ENCODE measurements at places on chromosomes 2 and 18.

DNA sequence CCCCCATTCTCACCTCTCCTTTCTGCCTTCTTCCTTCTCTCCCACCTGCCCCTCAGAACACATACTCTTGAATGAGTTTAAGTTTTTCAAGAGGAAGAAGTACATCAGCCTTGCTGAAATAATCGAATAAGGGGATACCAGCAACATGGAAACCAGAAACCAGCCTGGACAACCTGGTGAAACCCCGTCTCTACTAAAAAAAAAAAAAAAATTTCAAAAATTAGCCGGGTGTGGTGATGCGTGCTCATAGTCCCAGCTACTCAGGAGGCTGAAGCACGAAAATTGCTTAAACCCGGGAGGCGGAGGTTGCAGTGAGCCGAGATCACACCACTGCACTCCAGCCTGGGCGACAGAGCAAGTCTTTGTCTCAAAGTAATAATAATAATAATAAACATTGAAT lies 75.0 kb upstream of the SLC1A4 start:
- DNase-seq, result no peak

DNA sequence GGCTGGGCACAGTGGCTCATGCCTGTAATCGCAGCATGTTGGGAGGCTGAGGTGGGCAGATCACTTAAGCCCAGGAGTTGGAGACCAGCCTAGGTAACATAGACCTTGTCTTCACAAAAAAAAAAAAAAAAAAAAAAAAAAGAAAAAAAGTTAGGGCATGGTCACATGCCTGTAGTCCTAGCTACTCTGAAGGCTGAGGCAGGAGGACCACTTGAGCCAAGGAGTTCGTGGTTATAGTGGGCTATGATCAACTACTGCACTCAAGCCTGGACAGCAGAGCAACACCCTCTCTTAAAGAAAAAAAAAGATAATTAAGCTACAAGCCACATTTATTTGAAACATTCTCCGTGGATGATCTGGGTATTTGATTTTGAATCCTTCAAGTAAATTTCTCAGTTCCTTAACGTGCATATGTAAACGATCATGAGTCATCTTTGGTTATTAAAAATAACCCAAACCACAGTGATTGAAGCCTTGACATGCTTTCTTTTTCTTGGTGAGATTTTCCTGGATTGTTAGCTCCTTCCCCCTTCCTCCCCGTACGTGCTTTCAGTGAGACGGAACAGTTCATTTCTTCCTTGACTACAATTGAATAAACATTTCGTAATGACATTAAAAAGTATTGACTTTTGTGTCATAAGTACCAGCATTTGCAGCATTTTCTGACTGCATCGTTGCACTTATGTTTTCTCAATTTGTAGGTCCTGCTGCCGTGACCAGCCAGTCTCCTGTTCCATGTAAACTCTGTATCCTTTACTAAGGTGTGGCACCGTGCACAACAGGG lies 20.3 kb downstream of the RMC1 start:
- DNase-seq, result no peak

DNA sequence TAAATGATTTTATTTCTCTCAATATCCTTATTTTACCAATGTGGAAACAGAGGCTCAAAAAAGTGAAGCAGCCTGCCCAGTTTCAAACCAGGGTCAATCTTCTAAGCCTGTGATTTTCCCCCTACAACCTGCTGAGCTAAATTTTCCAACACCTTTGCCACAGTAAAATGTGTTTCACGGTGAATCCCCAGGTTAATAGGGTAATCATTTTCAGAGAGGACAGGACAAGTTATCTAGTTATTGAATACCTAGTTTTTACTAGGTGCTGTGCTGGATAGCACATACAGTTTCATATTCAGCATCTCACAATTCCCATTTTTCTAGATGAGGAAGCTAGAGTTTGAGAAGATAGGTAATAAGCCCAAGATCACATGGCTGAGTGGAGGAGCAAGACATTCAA lies 236.6 kb downstream of the PTH2R start:
- DNase-seq, result no peak

- peak; percentile 20 for DNase-seq
These were observed 502.7 kb downstream of the CBLN2 start for GRCh38 chr18:72041313-72042032.

DNA sequence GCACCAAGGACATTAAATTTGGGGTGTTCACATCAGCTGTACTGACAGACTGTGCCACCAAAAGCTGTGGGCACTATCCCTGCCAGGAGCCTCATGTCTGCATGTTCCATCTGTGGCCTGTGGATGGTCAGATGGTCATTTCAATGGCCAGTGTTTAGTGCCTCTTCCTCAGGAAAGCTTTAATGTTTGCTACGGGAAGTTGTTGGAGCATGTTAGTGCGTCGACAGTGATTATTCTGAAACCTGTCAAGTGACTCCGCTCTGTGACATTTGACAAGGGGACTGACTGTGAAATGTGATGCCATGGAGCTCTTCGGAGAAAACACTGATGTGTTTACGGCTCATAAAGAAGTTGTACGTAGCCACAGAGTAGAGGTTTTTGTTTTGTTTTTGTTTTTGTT lies 18.7 kb upstream of the RGPD4 start:
- DNase-seq, result no peak

GRCh38 chr2:217938036-217938435 lies 64.8 kb downstream of the TNS1 start:
- no peak for DNase-seq

DNA sequence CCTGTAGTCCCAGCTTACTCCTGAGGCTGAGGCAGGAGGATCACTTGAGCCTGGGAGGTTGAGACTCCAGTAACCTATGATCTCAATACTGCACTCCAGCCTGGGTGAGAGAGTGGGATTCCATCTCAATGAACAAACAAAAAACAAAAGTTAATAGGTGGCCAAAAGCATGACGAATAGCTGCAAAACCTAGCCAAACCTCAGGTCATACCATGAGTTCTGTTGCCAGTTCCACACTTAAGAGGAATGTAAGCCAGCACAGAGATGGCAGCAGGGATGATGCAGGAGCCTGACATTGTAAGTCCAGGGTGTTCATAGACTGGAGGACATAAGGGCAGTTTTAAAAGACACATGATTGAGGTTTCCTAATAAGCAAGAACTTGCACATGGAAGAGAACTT lies 55.3 kb upstream of the RMDN2 start:
- no peak for DNase-seq

- DNase-seq, result no peak
These were observed 147.7 kb downstream of the TSN start for GRCh38 chr2:121903037-121903689.

DNA sequence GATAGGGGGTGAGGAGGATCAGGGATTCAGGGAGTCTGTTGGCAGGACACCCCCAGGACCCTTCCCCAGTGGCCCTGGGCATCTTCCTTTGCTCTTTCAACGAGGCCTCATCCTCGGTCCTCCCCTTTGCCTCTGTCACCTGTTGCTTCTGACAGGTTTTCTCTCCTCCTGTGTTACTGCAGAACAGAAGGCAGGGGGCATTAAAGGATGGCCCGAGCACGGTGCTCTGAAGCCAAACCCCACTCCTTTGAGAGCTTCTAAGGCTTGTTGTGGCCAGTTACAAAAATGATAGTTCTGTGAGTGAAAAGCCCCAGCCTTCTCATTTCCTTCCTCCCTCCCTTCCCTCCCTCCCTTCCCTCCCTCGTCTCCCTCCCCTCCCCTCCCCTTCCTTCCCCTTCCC lies 82.5 kb downstream of the THNSL2 start:
- DNase-seq, result peak; percentile 24

DNA sequence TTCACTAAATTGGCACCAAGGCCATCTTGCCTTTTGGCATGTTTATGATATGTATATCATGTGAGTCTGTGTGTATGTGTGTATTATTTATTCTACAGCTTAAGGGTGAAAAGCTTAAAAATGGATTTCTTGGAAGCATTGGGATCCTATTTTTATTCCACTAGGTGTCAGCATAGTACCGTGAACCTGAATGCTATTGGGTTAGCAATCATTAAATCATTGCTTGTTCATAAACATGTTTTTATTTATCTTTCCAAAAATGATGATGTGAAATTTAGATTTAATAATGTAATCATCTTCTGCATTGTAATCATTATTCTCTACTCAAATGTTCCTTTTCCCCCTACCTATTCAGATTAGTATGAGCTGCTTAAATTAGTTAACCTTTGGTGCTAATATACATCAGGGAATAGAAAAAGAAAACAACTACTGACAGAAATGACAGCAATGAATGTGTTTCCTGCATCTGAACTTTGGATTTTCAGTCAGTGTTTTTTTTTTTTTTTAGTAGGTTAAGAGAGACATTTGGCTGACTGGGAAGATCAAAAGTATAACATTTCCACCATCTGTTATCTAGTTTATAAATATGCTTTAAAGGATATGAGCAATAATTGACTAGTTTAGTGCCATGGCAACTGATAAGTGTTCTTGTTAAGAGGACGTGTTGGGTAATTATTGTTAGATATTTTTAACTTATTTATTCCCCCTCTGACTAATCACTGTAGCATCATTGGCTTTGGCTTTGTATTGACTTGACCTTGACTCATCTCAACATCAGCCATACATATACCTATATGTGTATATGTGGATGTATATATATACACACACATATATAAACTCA lies 14.1 kb upstream of the ZSWIM2 start:
- peak; percentile 33 for DNase-seq

DNA sequence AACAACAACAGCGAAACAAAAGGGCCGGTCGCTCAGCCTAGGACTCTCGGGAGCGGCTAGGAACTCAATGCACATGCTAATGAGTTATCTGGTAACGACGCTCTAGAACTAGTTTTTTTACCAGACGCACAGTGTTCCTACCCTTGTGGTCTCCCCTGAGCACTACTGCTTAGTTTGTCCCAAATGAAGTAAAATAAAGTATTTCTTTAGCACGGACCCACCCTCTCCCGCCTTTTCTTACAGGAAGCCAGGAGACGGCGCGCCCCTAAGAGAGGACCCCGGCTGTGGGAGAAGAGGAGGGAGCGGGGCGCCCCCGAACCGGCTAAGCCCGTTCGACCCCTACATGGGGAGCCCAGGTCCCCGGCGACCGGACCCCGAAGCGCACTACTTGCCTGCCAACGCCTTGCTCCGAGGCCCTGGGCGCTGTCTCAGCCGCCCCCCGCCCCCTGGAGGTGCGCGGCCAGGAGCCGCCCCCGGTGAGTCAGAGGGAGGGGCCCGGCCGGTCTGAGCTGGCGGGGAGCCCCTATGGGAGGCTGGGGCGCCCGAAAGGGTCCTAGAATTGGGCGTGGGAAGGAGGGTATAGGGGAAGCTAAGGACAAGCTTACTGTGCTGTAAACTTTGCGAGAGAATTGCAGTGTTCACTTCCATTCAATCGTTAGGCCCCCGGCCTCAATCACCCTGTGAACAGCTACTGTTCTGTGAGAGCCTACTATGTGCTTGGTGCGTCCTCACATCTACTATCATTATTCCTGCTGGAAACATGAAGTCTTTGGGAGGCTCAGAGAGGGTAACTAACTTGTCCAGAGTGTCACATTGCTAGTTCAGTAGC lies 3.6 kb upstream of the CAPG start:
- peak; percentile 69 for DNase-seq

GRCh38 chr2:607709-608108 lies 69.5 kb downstream of the TMEM18 start:
- DNase-seq, result no peak

- no peak for DNase-seq
These were observed 127.8 kb downstream of the RBMS1 start for GRCh38 chr2:160365716-160366367.

DNA sequence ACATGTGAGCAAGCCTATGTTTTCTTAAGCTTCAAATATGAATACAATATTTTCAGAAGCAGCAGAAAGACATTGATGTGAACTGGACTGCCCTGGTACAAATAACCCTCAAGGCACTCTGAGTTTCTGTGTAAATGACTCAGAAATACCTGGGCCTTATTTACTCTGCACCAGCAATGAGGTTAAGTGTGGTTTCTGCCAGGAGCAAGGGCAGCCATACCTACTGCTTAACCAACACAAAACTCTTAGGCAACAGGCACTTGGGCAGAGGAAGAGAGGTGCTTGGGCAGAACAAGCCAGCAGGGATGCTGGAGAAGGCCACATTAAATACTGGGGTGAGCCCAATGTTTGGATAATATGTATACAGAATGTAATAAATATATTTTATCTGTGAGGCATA lies 29.4 kb upstream of the ARL5A start:
- no peak for DNase-seq

DNA sequence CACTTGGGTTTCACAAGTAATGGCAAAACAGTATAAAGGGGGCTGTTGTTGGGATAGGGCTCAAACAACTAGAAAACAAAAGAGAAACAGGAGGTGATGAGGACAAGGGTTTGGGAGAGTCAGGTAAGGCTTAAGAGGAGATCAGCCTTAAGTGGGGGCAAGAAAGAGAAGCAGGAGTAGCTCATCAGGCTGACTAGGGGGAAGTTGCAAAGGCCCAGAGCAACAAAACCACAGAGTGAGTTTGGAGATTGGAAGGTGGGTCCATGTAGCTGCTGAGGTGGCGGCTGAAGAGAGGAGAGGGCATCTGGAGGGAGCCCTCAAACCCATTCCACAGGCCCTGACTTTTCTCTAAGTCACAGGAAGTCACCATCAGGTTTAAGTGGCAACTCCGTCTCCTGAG lies 126.0 kb downstream of the MREG start:
- no peak for DNase-seq

DNA sequence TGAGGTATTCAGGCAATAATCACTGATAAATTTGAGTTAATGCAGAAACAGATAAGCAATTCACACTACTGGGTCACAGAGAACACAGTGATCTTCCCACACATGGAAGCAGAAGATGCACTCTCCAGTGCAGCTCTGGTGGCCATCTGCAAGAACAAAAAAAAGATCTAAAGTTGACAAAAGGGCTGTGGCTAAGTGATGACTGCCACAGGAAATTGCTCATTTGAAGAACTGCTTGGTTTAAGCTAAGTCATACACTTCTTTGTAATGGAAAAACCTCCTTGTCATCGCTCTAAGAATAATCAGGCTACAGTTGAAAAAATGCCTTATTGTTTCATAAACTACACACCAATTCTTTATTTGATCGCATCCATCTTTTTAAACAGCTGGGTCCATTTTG lies 115.1 kb downstream of the DTNB start:
- DNase-seq, result no peak

GRCh38 chr2:62036761-62037250 lies 131.3 kb downstream of the COMMD1 start:
- no peak for DNase-seq

DNA sequence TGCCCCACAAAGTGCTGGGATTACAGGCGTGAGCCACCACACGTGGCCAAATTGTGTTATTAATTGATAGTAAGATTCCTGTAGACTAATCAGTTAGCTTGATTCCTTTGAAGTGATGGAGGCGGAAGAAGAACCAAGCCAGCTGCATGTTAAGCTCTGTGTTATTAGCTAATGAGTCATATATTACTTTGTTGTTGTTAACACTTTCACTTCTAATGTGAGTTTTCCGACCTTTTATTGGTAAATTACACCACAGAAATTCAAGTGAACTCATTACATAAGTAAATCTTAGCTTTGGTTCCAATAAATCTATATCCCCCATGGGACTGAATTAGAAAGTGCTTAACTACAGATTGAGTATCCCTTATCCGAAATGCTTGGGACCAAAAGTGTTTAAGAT lies 20.3 kb downstream of the CHMP1B start:
- DNase-seq, result no peak

DNA sequence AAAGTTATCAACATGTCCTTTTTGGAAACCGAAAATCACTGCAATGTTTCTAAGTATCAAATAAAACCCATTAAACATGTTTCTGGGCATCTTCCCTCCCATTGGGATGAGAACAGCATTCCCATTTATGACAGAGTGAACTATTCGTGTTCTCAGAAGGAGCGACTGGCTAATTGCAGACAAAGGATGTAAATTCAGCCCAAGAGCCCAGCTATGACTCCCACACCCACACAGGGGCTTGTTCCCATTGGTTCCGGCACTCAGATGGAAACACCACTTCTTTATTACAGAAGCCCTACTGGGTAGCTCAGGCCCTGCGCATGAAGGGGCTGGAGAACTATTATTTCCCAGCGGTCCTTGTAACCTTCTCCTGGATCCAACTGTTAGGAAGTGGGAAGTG lies 16.6 kb upstream of the NPAS2 start:
- no peak for DNase-seq
